ENCODE measurements at places on chromosomes 3 and 15.

GRCh38 chr15:66831801-66832390 is 129.9 kb downstream of the SMAD6 start:
- DNase-seq: no peak

DNA sequence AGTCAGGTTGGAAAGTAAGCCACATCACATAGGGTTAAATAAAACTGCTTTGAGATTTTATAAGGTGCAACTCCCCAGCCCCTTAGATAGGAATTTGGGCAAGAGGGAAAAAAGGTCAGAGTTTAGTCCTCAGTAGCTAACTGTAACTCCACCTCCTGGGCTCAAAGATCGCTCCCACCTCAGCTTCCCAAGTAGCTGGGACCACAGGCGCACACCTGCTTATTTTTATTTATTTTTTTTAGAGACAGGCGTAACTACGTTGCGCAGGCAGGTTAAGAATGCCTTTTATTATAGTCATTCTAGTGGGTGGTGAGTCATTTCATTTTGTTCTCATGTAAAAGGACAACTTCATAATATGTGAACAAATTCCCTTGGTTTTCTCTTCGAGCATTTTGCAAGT is 14.7 kb downstream of the TM2D3 start:
- no peak for DNase-seq

GRCh38 chr15:67114046-67114445 is 48.6 kb downstream of the SMAD3 start:
- no peak for DNase-seq

- no peak for DNase-seq
Measured at GRCh38 chr3:167051421-167051820, 328.7 kb downstream of the ZBBX start.

GRCh38 chr3:177946936-177947335 is 589.3 kb upstream of the KCNMB2 start:
- no peak for DNase-seq

DNA sequence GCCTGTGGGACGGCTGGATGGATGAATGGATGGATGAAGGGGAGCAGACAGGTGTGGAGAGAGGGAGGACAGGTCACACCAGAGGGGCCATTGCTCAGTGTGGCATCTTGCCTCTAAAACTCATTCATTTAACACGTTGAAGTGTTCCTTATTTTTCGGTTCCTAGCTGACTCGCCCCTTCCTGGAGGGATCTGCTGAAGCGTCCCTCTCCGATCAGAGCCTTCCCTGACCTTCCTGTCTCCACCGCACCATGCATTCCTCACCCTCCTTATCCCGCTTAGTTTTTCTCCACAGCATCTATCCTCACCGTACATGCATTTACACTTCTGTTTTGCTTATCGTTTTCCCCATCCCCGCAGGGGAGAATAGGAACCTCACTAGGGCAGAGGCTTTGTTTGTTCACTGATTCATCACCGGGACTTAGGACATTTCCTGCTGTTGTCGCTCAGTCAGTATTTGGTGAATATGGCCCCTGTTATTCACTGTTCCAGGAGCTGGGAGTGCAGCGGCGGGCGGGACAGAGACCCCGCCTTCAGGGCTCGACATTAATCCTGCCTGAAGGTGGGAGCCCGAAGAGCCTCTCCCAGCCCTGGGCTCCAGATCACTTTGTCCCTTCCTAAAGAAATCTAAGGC is 32.0 kb downstream of the FOXL2 start:
- DNase-seq: no peak

GRCh38 chr3:127410137-127410488 is 122.3 kb upstream of the PRR20G start:
- no peak for DNase-seq

- DNase-seq: no peak
Measured at GRCh38 chr3:35966629-35967464, 327.5 kb downstream of the ARPP21 start.

DNA sequence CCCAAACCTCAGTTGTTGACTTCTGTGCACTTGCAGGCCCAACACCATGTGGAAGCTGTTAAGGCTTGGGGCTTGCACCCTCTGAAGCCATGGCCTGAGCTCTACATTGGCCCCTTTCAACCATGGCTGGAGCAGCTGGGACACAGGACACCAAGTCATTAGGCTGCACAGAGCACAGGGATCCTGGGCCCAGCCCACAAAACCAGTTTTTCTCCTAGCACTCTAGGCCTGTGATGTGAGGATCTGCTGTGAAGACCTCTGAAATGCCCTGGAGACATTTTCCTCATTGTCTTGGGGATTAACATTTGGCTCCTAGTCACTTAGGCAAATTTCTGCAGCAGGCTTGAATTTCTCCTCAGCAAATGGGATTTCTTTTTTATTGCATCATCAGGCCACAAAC is 1255.7 kb downstream of the ZPLD1 start:
- no peak for DNase-seq

DNA sequence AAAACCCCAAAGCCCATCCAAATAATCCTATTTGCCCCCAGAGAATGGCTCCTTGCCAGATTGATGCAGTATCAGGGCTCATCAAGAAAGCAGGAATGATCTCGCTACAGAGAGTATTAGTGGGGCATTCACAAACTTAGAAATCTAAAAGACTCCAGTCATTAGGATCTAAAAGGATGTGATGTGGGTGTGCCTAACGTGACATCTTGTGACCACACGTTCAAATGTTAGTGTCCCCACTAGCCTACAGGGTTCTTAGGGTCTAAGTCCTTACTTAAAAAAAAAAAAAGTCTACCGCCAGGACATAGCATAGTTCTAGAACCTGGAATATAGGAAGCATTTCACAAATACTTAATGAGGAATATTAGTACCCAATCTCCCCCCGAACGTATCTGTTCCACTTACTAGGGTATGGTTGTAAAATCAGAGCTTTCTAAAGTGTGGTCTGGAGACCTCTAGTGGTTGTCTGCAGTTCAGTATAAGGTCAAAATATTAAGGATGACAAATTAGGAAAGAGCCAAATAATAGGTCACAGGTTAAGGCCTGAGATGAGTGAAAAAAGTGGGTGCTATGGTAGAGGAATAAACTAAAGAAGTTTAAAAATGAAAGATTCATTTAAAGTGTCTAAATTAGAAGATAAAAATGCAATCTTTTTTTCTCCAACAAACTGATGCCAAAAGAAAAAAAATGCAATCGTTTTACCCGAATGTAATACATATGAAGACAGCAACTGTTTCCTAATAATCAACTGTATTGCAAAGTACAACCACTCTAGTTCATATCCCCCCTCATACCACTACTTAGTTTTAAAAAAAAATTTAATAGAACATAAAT is 4.2 kb upstream of the CHRM5 start:
- no peak for DNase-seq

- DNase-seq: no peak
Measured at GRCh38 chr3:193897288-193897687, 238.7 kb upstream of the HES1 start.

GRCh38 chr15:66477011-66477410 is 20.6 kb downstream of the SNAPC5 start:
- no peak for DNase-seq

DNA sequence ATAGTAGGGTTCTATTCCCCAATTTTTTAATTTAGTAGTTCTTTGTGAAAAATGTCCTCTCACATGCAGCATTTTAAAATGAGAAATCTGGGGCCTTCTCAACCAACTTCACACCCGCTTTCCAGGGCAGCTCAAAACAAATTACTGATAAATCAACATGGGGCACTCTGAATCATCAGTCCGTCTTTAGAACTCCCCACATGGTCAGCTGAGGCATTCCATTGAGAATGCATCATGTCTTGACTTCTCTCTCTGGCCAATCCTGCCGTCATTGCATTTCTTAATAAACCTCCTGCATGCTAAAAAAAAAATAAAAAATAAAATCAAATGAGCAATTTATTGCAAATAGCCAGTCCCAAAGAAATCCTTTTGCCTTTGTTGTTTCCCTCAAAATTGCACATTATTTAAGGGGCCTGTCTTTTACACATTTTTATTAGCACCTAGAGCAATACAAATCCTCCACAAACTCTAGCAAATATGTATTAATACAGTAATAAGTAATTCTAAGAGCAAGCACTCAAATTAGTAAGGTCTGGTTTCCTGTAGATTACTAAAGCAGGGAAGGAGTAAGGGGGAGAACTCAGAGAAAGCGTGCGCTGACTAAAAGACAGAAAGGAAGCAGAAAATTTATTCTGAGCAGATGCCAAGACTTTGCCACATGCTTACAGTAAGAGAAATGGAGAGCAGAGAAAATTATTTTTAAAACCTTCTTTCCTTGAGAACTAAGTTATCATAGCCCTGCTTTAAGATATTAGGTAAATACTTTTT is 175.7 kb downstream of the TNIK start:
- DNase-seq: no peak

GRCh38 chr3:20811631-20812030 is 625.6 kb upstream of the SGO1 start:
- no peak for DNase-seq

GRCh38 chr15:74174219-74174957 is 878 bp downstream of the ISLR start:
- no peak for DNase-seq

- DNase-seq: no peak
Measured at GRCh38 chr3:31251083-31251482, 281.6 kb upstream of the STT3B start.

- DNase-seq: no peak
Measured at GRCh38 chr15:83919978-83920510, 266.1 kb downstream of the ADAMTSL3 start.

DNA sequence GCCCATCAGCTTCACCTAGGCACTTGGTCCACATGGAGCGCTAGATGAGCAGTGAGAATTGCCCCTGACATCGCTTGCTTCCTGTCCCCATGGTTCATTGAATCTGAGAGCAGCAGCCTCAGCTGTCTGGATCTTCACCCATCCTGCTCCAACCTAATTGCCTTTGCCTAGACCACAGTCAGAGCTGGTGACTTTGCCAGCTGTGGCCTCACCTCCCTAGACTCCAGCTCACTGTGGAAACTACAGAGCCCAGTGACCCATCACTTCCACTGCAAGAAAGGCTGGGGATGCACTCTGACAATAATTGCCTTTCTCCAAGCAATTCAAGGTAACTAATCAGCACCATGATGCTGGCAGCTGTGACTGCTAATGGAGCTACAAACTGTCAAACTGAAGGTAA is 30.6 kb upstream of the SLC6A1 start:
- no peak for DNase-seq

- DNase-seq: no peak
Measured at GRCh38 chr3:168249205-168249549, 153.5 kb upstream of the GOLIM4 start.

- no peak for DNase-seq
Measured at GRCh38 chr15:86829245-86829644, 749.6 kb downstream of the AGBL1 start.

DNA sequence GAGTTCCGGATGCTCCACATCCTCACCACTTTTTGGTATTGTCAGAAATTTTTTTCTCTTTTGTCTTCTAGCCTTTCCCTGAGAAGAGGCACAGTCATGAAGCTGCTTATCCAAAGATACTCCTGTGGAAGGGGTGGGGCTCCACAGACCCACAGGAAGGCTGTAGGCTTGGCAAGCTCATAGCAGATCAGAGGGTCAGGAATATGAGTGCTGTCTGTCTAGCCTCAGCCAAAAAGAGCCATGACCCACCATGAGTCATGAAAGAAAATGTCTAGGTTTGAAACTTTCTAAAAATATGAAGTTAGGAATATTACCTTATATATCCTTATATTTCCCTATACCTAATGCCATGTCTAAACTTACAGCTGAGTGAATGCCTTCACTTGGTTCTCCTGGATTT is 118.2 kb upstream of the THBS1 start:
- no peak for DNase-seq

- no peak for DNase-seq
Measured at GRCh38 chr3:71813073-71813472, 28.1 kb upstream of the PROK2 start.

- DNase-seq: no peak
Measured at GRCh38 chr3:161212171-161212771, 8.8 kb upstream of the NMD3 start.

DNA sequence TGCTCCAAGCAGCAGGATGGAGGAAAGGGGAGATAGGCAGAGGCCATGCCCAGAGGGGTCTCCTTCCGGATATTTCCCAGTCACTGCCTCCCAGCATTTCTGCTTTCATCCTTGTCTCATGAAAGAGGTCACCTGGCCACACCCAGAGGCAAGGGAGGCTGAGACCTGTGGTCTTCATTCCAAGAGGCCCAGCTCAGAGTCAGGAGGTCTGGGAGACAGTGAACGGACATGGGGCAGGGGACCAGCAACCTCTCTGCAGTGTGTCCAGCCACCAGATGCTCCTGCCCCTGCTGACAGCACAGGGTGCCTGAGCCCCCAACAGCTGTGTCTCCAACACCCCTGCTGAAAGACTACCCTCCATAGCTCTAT is 111.2 kb downstream of the CHSY1 start:
- DNase-seq: no peak

GRCh38 chr3:125003369-125003853 is 52.4 kb downstream of the HEG1 start:
- DNase-seq: no peak

DNA sequence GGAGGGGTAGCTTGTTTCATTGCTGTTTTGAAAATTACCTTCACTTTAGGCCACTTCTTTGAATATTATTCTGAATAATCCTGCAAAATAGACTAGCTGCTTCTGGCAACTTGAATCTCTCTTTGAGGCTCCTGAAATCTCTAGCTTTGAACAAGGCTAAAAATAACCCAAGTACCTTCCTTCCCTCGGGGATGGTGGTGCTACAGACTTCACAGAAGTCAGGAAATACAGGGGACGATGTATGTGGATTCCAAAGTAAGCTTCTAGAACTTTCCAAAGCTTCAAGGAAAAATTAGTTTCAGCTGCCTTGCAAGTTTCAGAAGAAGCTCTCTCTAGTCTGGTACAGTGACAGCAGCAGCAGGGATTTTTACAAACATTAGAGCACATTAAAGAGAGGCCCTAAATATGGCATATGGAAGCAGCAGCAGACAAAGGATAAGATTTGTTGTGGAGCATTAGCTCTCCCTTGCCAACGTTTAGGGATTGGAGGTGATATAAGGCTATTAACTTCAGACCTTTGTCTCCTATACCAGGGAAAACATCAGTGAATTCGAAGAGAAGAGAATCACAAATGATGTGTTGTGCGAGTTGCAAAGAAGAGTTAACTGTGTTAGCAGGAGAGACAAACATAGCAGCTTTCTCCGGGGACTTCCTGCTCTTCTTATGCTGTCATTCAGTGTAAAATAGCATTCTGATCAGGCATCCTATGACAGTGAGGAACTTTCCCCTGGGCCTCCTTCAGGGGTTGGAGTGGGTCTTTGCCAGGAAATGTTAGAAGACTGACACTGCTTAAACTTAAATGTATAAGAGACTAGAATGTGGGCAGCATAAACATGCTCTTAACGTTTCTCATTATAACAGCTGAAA is 783.0 kb upstream of the ARPP21 start:
- DNase-seq: no peak

DNA sequence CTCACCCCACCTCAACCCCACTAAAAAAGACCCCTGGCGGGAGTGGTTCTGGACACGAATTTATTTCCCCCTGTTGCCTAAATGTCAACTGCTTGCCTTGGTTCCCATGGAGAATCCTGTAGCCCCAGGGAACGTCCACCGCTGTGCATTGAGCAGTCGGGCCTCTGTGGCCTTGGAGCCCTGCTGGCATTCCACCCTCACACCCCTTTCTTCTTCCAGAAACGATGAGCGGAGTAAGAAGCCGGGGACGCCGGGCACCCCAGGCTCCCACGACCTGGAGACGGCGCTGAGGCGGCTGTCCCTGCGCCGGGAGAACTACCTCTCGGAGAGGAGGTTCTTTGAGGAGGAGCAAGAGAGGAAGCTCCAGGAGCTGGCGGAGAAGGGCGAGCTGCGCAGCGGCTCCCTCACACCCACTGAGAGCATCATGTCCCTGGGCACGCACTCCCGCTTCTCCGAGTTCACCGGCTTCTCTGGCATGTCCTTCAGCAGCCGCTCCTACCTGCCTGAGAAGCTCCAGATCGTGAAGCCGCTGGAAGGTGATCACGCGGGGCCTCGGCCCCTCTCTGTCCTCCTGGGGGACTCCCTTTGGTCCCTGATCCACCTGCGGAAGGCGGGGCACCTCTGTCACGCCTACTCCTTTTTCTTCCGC is 63.6 kb downstream of the CCK start:
- no peak for DNase-seq

Measured in stimulated activated CD8-positive, alpha-beta memory T cell treated with anti-CD3 and anti-CD28 coated beads, Interleukin-15, amount 100 ng/mL, for 24 hours (primary cell).